Spleen (tissue), 13 donors: ENCODE measurements at places on chromosomes 7 and 10. TPM values are rescaled to one million over a fixed set of nuclear protein-coding genes. Genes with fewer than 3 reads are reported as not detected.

ATG9B gene
- polyA plus RNA-seq, result 3.7 TPM

TEX36 gene
- not detected for polyA plus RNA-seq

C10orf62 gene
- polyA plus RNA-seq, result not detected

- peaks cover 88% of the 10 kb centered on the region for H3K4me1 ChIP-seq
- H3K36me3 ChIP-seq, result no peaks in the 10 kb centered on the region
- no peak for DNase-seq
- no peak overlapping the region for H3K4me3 ChIP-seq
- H3K27ac ChIP-seq, result peak overlapping the region; percentile 58
Measured at GRCh38 chr10:26448706-26449435, 10.7 kb downstream of the APBB1IP start.

- H3K4me1 ChIP-seq, result peaks cover 15% of the 10 kb centered on the region
- H3K27ac ChIP-seq, result no peak overlapping the region
Measured at GRCh38 chr10:92126100-92126650, 164.7 kb downstream of the CPEB3 start.

DNA sequence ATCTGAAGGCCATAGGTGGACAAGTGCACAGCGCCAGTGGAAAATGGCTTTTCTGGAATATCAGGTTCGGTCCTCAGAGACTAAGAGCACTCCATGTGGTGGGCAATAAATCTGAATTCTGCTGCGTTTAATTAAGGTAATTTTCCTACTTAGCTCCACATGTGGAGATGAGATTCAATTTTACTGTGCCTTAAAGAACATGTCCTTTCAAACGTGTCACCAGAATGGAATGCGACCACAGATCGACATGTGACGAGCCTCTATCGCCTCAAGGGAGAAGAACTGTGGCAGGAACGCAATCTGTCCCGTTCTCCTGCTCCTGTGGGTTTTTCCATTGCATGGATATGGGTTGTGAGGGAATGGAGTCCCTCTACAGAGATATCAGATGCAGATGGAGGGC, 205.3 kb upstream of the ZNF32 start:
- no peak overlapping the region for H3K4me3 ChIP-seq
- no peaks in the 10 kb centered on the region for H3K27me3 ChIP-seq
- no peak overlapping the region for H3K27ac ChIP-seq
- H3K36me3 ChIP-seq, result no peaks in the 10 kb centered on the region
- DNase-seq, result no peak
